ENCODE measurements at places on chromosomes 7 and 10.

DNA sequence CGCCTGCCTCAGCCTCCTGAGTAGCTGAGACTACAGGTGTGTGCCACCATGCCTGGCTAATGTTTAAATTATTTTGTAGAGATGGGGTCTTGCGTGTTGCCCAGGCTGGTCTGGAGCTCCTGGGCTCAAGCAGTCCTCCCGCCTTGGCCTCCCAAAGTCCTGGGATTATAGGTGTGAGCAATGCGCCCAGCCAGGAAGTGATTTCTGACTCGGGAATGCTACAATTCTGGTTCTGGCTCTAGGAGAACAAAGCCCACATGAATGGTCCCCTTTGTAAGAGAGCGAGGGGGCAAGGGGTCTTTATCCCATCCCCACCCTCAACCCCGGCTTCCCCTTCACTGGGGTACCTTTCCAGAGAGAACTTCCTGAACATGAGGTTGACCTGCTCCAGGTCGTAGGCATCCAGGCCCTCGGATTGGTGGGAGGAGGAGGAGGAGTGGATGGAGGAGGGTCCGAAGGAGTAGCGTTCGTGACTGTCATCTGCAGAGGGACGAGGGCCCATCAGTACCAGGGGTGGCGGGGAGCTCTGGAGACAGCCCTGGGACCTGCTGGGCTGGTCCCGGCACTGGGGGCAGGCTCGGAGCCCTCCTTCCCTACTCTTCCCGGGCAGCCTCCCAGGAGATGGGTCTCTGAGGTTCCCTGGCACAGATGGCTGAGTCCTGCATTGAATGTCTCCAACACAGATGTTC lies 79.9 kb upstream of the GNA12 start:
- no peak for DNase-seq

DNA sequence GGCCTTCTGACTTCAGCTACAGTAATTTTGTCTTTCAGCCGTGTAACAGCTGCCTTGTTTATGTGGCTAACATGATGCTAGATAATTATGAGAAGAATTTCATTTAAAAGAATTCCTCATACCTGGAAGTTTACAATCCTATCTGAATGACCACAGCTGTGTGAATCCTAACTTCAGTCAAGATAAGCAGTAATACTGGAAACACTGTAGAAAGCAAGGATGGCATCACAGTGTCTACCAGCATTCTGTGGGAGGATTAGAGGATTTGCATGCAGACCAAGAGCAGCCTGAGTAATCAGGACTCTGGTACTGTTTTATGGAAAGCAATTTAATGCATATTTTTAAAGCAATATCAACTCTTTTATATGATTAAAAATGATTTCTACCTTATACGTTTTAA lies 282.4 kb downstream of the EXOC4 start:
- no peak for DNase-seq

DNA sequence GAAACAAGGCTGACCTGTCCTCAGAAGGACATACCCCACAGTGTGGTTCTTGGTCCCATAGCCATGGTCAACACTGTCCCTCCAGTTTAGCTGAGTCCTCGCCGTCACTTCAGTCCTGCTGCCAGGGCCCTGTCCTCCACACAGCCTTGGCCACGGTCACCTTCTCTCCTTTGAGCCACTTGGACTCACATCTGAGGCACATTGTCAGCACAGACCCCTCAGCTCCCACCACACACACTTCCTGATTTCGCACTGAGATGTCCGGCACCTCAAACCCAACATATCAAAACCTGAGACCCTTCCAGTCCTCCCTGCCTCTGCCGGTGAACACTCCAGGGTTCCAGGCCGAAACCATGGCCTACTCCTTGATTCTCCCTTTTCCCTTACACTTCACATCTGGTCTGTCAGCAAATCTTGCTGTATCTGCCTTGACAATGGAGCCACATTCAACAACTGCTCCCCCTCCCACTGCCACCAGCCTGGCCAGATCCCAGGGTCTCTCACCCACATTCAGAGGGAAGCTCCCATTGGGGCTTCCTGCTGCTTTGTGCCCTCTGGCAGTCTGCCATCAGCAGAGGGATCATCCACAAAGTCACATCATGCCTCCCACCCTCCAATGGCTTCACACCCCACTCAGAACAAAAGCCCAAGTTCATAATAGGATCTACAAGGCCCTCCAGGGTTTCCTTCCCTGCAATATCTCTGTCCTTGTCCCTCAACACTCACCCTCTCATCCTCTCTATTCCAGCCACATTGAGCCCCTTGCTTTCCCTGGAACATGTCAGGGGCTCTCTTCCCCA lies 219.6 kb upstream of the SHH start:
- DNase-seq, result no peak

GRCh38 chr10:35594115-35595079 lies 10.7 kb upstream of the GJD4 start:
- no peak for DNase-seq

GRCh38 chr10:124802313-124802675 lies 675 bp downstream of the ABRAXAS2 start:
- DNase-seq, result no peak

GRCh38 chr10:22598478-22598877 lies 115.9 kb downstream of the PIP4K2A start:
- no peak for DNase-seq

- no peak for DNase-seq
Measured at GRCh38 chr10:1409392-1409791, 327.9 kb downstream of the ADARB2 start.

- no peak for DNase-seq
Measured at GRCh38 chr7:28767356-28767755, 190.8 kb downstream of the TRIL start.

All from stimulated activated CD8-positive, alpha-beta memory T cell treated with anti-CD3 and anti-CD28 coated beads, Interleukin-4, amount 100 ng/mL, for 24 hours (primary cell).